ENCODE measurements at places on chromosomes 6 and 20. TPM values are rescaled to one million over a fixed set of nuclear protein-coding genes. Genes with fewer than 3 reads are reported as not detected.

The NKX2-4 gene
- total RNA-seq, result not detected

DNA sequence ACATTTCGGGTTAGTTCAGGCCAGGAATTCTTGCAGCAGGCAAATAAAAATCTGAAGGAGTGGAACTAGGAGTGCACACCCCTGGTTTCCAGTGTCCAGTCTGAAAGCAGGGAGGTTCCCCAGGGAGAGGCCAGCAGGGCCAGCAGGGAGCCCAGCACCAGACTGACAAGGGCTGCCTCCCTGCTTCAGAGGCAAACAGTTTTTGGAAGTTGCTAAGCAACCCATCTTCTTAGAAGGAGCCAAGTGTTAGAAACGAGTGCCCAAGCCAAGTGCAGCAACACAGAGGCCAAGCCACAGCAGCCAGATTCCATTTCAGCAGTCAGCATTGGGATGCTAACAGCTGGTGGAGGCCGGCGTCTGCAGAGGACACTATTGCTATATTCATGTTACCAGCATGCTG, 179.1 kb downstream of the SYNDIG1 start:
- no peak overlapping the region for H3K27ac ChIP-seq
- no peak overlapping the region for H3K4me3 ChIP-seq
- no peaks in the 10 kb centered on the region for H3K4me1 ChIP-seq
- no peaks in the 10 kb centered on the region for H3K36me3 ChIP-seq
- no peaks in the 10 kb centered on the region for H3K27me3 ChIP-seq

The DZANK1 gene
- total RNA-seq, result 4.8 TPM

GRCh38 chr6:16493112-16493511, 254.7 kb downstream of the GMPR start:
- H3K36me3 ChIP-seq, result no peaks in the 10 kb centered on the region
- H3K27ac ChIP-seq, result peak overlapping the region; percentile 85
- peak overlapping the region; percentile 75 for H3K4me3 ChIP-seq
- DNase-seq, result no peak
- peaks cover 68% of the 10 kb centered on the region for H3K4me1 ChIP-seq

DNA sequence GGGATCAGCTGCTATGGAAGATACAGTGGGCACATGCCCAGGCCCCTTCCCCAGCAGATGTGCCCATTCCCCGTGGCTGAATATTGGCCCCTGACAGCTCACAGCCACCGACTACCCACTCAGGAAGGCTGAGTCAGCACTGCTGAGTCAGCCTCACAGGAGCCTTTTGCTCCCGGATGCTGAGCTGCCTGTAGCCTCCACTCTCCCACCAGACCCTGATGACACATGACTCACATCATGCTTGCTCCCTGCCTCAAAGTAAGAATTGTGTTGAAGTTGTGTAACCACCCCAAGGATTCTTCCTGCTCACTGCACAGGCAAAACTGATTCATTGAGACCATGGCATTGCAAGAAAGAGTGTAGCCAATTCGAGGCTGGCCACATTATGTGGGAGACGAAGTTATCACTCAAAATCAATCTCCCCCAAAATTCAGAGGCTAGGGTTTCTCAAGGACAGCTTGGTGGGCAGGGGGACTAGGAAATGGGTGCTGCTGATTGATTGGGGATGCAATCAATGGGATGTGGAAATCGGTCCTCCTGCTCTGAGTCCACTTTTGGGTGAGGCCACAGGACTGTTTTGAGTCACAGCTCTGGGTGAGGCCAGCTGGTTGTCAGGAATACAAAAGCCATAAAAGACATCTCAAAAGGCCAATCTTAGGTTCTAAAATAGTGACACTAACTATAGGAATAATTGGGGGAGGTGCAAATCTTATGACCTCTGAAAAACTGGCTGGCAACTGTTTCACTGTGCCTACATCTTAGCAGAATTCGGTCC, 556.6 kb upstream of the CDH4 start:
- no peaks in the 10 kb centered on the region for H3K4me1 ChIP-seq
- H3K4me3 ChIP-seq, result no peak overlapping the region
- DNase-seq, result no peak
- H3K27ac ChIP-seq, result no peak overlapping the region
- H3K36me3 ChIP-seq, result no peaks in the 10 kb centered on the region

DNA sequence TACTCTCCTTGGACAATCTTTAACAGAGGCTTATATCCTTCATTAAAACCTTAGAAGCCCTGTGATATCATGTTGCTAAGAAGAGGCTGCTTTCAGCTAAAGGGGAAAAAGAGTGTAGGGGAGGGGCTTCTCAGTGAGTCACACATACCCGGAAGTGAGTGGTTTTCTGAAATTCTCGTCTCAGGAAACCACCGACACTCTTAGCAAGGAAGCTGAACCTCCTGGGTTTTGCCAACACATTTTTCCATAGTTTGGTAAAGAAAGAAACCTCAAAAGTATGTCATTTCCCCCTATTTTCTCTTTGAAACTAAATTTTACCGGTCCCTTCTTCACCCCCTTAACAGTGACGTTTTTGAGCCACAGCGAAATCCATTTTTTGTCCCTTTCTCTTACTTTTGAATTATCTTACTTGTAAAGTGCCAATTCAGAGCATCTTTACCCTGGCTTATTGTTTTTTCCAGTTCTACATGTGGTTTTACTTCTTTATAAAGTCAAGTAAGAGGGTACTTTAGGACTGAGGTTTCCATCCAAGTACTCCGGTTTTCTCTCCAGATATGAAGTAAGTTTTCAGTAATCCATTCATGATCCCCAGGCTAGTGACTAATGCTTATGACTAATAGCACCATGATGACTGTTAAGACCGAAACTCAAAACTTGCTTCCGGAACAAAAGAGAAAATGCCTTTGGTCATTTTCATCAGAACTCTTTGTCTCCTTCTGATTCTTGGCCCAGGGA, 219.3 kb downstream of the ARHGAP18 start:
- 0 out of 2 replicates have a peak overlapping the region, but pooled peaks have one; percentile 1 for H3K4me3 ChIP-seq
- no peaks in the 10 kb centered on the region for H3K36me3 ChIP-seq
- H3K27ac ChIP-seq, result peak overlapping the region; percentile 88

The SCRT2 gene
- not detected for total RNA-seq

- peaks cover 4% of the 10 kb centered on the region for H3K4me1 ChIP-seq
- H3K27me3 ChIP-seq, result no peaks in the 10 kb centered on the region
- no peak overlapping the region for H3K27ac ChIP-seq
- no peak for DNase-seq
- H3K4me3 ChIP-seq, result no peak overlapping the region
Measured at GRCh38 chr20:1440024-1440423, 26.6 kb downstream of the NSFL1C start.

GRCh38 chr20:17645546-17646208, 36.4 kb downstream of the RRBP1 start:
- H3K4me1 ChIP-seq, result peaks cover 9% of the 10 kb centered on the region
- DNase-seq, result no peak
- H3K27ac ChIP-seq, result no peak overlapping the region
- H3K4me3 ChIP-seq, result no peak overlapping the region

The TRIM40 gene
- not detected for total RNA-seq

DNA sequence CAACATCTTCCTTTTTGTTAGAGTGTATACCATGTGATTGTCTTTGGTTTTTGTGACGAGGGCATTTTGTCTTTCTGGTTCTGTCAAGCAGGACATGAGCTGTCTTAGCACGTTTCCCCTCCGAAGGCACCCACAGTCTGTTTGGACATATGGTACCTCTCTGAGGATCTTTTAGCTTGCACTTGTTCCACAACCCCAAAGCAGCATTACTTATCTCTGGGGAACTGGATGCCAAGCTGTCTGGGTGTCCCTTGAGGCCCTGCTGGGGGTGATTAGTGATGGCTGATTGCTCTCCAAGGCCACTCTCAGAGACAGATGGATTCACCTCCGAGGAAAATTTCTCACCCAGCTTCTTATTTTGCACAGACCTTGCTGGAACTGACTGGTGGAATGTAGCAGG, 445.0 kb upstream of the CHD6 start:
- no peak overlapping the region for H3K4me3 ChIP-seq
- no peak overlapping the region for H3K27ac ChIP-seq
- no peaks in the 10 kb centered on the region for H3K36me3 ChIP-seq
- no peaks in the 10 kb centered on the region for H3K27me3 ChIP-seq

The NRN1 gene
- 0.37 TPM for total RNA-seq

The WFDC12 gene
- not detected for total RNA-seq

GRCh38 chr6:29908341-29908662, 34.0 kb upstream of the HLA-A start:
- H3K4me1 ChIP-seq, result no peaks in the 10 kb centered on the region
- no peak for DNase-seq
- H3K36me3 ChIP-seq, result no peaks in the 10 kb centered on the region
- H3K27ac ChIP-seq, result no peak overlapping the region

DNA sequence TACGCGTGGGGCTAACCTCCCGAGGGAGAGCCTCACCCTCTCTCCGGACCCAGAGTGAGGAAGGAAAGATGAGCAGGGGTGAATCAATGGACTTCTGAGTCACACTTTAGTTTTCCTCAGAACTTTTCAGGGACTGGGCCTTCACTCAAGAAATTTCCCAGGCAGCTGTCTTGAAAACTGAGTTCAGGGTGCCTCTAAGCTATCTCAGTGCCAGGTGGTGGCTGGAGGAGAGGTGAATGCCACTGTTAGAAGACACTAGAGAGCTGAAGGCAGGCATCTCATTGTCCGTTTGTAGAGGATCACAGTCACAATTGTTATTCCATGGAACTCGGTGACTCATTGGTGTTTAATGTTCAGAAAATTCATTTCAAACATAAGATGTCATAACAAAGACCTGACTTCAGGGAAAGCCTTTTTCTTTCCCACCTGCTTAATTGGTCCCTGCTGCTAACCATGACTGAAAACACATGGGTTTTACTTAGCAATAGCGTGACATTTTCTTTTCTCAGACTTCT, 5.3 kb upstream of the SERPINB6 start:
- H3K36me3 ChIP-seq, result no peaks in the 10 kb centered on the region
- H3K4me1 ChIP-seq, result no peaks in the 10 kb centered on the region
- H3K27ac ChIP-seq, result no peak overlapping the region
- no peak for DNase-seq

GRCh38 chr6:114936080-114936479, 593.3 kb upstream of the HS3ST5 start:
- H3K36me3 ChIP-seq, result no peaks in the 10 kb centered on the region
- H3K4me3 ChIP-seq, result no peak overlapping the region
- no peaks in the 10 kb centered on the region for H3K27me3 ChIP-seq
- H3K4me1 ChIP-seq, result no peaks in the 10 kb centered on the region

The TP53TG5 gene
- not detected for total RNA-seq

DNA sequence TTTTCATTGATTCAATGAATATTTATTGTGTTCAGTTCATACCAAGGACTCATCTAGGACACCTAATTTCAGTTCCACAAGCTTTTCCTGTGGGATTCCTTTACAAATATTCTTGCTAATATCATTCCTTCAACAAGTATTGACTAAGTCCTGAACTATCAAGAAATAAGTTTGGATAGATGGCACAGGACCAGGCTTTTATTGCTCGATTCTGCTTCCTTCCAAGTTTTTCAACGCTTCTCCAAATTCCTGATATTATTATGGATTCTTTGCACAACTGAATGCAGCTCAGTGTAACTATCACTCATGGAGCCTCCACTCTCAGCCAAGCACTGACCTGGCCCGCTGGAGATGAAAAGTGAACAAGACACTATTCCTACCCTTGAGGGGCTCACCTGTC, 32.7 kb upstream of the COL21A1 start:
- no peaks in the 10 kb centered on the region for H3K36me3 ChIP-seq
- DNase-seq, result no peak
- H3K27me3 ChIP-seq, result no peaks in the 10 kb centered on the region
- H3K4me1 ChIP-seq, result no peaks in the 10 kb centered on the region

The PSMB9 gene
- 271 TPM for total RNA-seq

The SRSF12 gene
- total RNA-seq, result not detected

DNA sequence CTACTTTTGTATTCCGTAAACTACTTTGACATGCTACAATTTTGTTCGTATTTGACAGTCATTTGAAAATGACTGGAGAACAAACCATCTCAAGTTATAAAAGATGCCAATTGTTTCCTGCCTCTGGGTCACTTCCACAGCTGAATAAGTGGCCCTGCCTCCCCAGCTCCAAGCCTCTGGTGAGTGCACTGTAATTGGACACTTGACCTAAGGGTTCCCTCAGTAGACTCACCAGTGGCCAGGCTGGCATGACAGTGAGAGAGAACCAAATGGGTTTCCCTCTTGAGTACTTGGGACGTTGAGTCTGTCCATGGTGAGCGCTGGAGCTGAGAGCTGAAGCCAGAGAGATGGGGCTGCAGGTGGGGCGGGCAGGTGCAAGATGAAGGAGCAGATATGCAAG, 57.1 kb downstream of the SLC35D3 start:
- no peaks in the 10 kb centered on the region for H3K36me3 ChIP-seq
- no peaks in the 10 kb centered on the region for H3K4me1 ChIP-seq
- no peaks in the 10 kb centered on the region for H3K27me3 ChIP-seq
- no peak overlapping the region for H3K27ac ChIP-seq
- H3K4me3 ChIP-seq, result no peak overlapping the region

GRCh38 chr6:134636186-134636799, 313.6 kb downstream of the ALDH8A1 start:
- peak; percentile 30 for DNase-seq
- no peak overlapping the region for H3K4me3 ChIP-seq

- H3K27ac ChIP-seq, result no peak overlapping the region
- no peaks in the 10 kb centered on the region for H3K36me3 ChIP-seq
- no peak overlapping the region for H3K4me3 ChIP-seq
- no peaks in the 10 kb centered on the region for H3K27me3 ChIP-seq
- DNase-seq, result no peak
Measured at GRCh38 chr6:18306977-18307376, 42.6 kb upstream of the DEK start.

GRCh38 chr20:12969071-12969669, 39.6 kb upstream of the SPTLC3 start:
- no peaks in the 10 kb centered on the region for H3K27me3 ChIP-seq
- no peaks in the 10 kb centered on the region for H3K4me1 ChIP-seq
- H3K4me3 ChIP-seq, result no peak overlapping the region
- no peak for DNase-seq
- no peak overlapping the region for H3K27ac ChIP-seq
- H3K36me3 ChIP-seq, result no peaks in the 10 kb centered on the region

DNA sequence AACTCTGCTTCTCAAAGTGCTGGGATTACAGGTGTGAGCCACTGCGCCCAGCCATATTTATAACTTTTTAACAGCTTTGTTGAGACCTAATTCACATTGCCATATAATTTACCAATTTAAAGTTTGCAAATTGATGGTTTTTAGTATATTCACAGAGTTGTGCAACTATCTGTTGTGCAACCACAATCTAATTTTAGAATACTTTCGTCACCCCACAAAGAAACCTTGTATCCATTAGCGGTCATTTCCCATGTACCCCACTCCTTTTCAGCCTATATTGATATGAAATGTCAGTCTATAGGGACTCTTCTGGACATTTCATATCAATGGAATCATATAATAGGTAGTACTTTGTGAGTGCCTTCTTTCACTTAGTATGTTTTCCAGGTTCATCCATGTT, 55.8 kb downstream of the FOXO3 start:
- peaks cover 19% of the 10 kb centered on the region for H3K4me1 ChIP-seq
- no peak overlapping the region for H3K4me3 ChIP-seq
- no peaks in the 10 kb centered on the region for H3K27me3 ChIP-seq
- no peaks in the 10 kb centered on the region for H3K36me3 ChIP-seq

DNA sequence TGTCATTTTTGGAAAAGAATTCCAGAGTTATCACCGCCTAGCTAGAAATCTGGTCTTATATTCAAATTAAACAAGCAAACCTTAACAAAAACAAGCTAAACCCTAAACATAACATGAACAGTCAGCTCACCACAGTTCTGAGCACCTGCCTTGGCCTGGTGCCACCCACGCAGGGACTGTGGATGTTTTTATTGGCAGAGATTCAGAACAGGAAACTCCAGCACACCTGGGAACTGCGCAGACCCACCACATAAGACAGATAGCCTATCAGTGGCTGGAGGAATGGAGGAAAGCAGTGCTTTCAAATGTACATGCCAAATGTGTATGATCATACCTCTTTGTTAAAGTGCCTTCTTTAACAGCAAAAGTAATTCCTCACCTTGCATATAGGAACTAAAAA, 8.9 kb downstream of the SLC16A10 start:
- H3K27me3 ChIP-seq, result no peaks in the 10 kb centered on the region
- H3K36me3 ChIP-seq, result no peaks in the 10 kb centered on the region
- H3K4me1 ChIP-seq, result peaks cover 5% of the 10 kb centered on the region
- DNase-seq, result no peak
- no peak overlapping the region for H3K4me3 ChIP-seq

All from GM12878 (cell line).